GM12892 (cell line): ENCODE measurements at places on chromosomes 11 and 22.
A peak's percentile ranks its signal among the peaks of the same experiment; 100 is the strongest.

GRCh38 chr11:43920598-43921419 is 21.6 kb upstream of the C11orf96 start:
- no peak for DNase-seq

DNA sequence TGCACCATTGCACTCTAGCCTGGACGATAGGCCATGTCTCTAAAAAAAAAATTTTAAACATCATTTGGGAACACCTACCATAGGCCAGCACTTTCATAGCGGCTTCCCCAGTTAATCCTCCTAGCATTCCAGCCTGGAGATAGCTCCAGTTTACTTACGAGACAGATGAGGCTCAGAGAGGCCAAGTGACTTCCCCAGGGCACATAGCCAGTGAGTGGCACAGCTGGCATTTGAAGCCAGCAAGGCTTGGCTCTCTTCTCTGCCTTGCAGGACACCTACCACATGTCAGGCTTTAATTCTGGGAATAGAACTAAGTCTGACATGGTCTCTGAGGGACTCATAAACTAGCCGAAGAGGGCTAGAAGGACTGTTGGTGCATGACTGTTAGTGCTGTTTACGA is 4.9 kb upstream of the TAGLN start:
- DNase-seq = no peak

DNA sequence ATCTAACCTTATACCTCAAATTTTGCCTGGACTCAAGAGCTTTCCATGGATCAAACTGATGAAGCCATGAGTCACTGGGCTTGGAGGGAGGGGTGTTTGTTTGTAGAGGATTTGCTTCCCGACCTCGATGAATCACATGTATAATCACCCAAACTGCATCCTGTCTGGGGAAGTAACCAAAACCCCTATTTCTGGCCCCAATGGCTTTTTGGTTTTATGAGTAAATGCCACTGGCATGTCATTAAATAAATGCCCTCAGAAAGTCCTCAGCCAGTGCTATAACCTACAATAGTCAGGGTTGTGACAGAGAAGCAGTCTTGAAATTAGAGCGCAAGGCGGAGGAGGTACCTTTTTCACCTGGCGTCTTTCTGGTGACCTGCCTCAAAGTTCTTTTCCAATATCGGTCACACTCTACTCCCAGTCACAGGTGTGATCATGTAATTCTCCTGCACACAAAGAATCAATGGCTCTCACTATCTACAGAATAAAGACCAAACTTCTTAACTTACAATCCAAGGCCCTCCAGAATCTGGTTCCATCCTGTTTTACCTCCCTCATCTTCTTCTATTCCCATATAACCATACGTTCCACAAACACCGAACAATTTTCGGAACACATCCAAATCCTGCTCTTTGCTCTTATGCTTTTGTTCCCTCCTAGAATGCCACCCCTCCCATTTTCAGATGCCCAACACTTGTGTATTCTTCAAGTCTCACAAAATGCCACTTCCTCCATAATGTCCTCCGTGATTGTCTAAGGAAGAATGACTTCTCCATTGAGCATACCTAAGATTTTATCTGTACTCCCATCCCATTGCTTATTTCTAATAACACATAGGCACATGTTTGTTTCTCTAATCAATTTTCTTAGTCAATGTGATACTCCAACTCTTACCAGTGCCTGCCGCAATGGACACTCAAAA is 81.3 kb upstream of the BLID start:
- DNase-seq = no peak

- DNase-seq = no peak
Observed at GRCh38 chr11:861105-861479, 18.4 kb downstream of the TSPAN4 start.

GRCh38 chr11:67354075-67355022 is 1.0 kb upstream of the POLD4 start:
- no peak for DNase-seq

GRCh38 chr11:59660621-59661020 is 8.2 kb downstream of the PATL1 start:
- no peak for DNase-seq

- DNase-seq = no peak
Observed at GRCh38 chr11:62922653-62923431, 1.7 kb upstream of the CHRM1 start.

DNA sequence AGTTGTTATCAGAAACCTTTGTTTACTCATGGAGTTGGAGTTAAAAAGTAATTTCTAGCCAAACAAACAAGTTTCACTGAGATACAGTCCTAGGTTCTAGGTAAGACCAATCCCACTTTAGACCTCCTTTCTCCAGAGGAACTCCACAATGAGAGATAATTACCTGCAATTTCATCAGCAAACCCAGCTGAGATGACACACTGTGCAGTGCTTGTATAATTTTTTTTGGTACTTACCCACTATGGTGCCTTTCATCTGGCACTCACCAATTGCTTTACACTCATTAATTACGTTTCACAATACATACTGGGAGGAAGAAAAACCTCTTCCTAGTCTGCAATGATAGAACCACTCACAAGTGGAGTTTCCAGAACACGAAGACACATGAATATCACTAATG is 1.8 kb upstream of the MUC15 start:
- no peak for DNase-seq

GRCh38 chr11:95641495-95641894 is 148.1 kb downstream of the FAM76B start:
- peak; percentile 9 for DNase-seq

DNA sequence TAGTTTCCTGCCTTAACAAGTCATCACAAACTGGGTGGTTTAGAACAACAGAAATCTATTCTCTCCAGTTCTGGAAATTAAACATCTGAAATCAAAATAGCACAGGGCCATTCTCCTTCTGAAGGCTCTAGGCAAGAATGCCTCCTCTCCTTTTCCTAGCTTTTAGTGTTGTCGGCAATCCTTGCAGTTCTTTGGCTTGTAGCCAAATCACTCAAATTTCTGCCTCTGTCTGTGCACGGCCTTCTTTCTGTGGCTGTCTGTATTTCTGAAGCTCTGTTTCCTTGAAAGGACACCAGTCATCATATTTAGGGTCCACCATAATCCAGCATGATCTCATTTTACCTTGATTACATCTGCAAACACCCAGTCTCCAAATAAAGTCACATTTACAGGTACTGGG is 795.5 kb downstream of the METTL15 start:
- no peak for DNase-seq

DNA sequence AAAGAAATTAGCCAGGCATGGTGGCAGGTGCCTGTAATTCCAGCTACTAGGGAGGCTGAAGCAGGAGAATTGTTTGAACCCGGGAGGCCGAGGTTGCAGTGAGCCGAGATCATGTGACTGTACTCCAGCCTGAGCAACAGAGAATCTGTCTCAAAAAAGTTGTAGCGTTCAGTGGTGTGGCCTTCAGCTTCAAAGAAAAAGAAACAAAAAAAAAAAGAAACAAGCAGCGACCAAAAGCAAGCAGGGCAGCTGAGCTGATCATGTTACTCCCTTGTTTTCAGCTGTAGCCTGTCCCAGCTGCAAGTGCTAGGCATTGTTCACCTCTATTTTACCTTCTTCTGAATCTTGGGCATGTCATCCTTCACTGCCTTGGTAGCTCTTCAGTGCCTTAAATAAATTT is 37.0 kb downstream of the SFI1 start:
- DNase-seq = no peak

DNA sequence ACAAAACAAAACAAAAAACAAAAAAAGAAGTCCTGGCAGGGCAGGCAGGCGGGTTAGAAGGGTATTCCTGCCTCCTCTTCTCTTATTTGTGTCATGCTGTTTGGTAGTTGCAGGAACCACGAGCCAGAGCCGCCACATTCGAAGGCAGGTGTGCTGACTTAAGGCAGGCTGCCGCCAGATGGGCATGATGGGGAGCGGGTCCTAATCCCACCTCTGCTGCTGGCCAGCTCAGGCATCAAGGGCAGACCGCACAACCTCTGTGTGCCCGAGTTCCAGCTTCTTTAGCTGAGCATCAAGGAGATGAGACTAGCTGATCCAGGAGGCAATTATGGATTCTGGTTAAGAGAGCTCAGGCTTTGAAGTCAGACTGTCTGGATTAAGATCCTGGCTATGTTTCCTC is 12.1 kb downstream of the OAF start:
- DNase-seq = no peak

DNA sequence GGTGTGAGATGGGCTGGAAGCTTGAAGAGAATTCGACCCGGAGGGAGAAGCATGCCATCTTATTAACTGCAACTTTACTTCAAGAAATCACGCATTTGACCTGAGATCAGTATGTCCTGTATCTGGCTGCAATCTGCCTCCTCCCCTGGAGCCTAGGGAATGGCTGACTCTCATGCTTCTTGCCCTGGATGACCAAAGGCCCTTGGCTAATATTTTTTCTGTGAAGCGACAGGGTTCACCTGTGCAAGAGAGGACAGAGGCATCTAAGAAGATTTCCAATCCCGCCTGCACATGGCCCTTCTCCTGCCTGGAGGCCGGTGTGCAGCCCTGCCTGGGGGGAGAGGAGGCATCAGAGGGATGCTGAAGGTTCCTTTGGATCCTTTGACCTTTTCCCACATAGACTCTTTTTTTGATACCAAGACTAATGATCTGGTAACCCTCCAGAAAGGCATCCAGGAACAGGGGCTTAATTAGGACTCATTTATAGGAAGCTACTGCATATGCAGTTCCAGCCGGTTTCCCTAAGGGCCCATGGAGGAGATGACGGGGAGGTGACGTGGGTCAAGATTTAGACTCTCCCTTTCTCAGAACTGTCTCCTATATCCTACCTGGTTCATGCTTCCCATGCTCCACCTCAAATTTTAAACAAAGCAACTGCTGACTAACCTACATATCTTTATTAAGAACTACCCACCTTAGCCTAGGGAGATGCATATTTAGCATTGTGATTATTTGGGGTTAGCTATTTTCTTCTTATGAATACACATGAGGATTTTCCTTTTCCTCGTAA is 50.8 kb downstream of the NTM start:
- no peak for DNase-seq

DNA sequence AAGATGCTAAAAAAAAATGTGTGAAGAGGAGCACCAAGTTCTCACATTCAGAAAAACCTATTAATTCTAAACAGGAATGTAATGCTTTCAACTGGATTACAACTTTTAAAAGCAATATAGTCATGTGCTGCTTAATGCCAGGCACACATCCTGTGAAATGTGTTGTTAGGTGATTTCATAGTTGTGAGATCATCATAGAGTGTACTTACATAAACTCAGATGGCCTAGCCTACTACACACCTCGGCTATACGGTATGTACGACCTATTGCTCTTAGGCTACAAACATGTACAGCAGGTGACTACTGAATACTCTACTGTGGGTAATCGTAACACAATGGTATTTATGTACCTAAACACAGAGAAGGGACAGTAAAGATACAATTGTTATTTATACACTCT is 142.3 kb downstream of the RBFOX2 start:
- DNase-seq = no peak

- no peak for DNase-seq
Observed at GRCh38 chr22:20918663-20919218, 1.5 kb downstream of the CRKL start.

DNA sequence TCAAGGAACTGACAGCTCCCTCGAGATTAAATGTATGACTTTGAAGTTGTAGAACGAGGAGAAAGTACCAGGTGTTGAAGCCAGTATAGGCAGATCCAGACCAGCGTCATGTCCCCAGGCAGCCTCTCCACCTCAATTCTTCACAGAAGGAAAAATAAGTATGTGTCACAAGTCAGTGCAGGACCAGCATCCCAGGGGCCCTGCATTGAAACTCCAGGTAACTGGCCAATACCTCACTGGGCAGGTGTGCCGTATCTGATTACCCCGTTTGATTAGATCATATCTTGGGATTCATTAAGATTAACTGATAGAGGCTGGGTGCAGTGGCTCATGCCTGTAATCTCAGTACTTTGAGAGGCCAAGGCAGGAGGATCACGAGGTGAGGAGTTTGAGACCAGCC is 466.7 kb upstream of the B3GAT1 start:
- no peak for DNase-seq

- no peak for DNase-seq
Observed at GRCh38 chr11:64629796-64630562, 39.0 kb downstream of the SLC22A12 start.

DNA sequence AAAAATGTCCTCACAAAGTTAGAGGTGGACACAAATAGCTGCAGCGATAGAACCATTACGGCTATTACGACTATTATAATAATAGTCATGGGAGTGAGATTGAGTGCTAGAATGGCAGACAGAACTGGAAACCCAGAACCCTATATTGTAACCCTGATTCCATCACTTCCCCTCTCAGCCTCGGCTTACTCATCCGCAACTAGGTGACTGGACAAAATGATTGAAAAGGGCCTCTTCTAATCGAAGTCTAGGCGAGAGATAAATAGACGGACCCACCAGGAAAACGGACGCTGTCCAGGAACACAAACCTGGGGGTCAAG is 629 bp downstream of the PSMA1 start:
- no peak for DNase-seq

DNA sequence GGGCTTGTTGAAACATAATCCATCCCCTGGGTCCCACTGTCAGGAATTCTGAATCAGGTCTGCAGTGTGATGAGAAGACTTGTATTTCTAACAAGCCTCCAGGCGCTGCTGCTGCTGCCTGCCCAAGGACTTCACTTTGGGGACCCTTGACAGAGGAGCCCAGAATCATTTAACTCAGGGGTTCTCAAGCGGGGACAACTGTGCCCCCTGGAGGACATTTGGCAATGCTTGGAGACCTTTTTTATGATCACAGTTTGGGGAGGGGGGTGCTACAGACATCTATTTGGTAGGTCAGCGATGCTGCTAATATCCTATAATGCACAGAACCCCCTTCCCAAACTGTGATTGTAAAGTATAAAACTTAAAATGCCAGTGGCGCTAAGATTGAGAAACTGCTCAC is 312.8 kb downstream of the OPCML start:
- no peak for DNase-seq

DNA sequence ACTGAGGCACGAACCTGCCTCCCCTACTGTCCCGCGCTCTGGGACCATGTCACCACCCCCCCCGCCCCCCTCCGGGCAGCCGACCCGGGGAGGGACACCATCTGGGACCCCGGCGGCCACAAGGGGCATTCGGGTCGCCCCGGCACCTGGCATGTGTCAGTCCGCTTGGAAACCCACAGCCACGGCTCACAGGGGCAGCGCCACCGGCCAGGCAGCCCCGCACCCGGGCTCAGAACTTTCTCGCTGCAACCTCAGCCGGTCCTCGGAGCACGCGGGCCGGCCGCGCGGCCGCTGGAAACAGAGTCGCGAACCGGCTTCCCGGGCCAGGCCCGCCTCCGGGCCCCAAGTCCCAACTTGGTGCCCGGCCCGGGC is 159.9 kb upstream of the GRK3 start:
- DNase-seq = no peak

GRCh38 chr22:47084226-47084625 is 321.8 kb downstream of the TBC1D22A start:
- DNase-seq = no peak
